ENCODE measurements at places on chromosomes 12 and 14.

GRCh38 chr14:22549981-22550673 is 38.9 kb downstream of the DAD1 start:
- peak; percentile 82 for DNase-seq

DNA sequence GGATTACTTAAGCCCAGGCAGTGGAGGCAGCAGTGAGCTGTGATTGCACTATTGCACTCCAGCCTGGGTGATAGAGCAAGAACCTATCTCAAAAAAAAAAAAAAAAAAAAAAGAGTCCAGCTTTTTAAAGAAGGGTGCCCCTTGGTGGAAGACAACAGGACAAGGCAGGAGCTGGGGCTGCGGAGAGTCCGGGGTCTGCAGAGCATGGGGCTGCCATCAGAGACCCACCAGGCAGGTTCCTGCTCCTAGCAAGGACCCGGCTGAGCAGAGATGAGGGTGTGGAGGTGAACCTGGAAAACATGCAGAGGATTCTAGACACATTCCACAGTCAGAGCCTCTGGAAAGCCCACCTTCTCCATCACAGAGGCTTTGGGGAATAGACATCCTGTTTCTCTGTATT is 21.0 kb upstream of the CIPC start:
- no peak for DNase-seq

- DNase-seq = peak; percentile 71
Observed at GRCh38 chr12:107760207-107760808, 629 bp downstream of the PRDM4 start.

GRCh38 chr14:37023875-37024565 is 148.4 kb downstream of the SLC25A21 start:
- no peak for DNase-seq

- DNase-seq = no peak
Observed at GRCh38 chr12:51636986-51637385, 46.0 kb downstream of the SCN8A start.

DNA sequence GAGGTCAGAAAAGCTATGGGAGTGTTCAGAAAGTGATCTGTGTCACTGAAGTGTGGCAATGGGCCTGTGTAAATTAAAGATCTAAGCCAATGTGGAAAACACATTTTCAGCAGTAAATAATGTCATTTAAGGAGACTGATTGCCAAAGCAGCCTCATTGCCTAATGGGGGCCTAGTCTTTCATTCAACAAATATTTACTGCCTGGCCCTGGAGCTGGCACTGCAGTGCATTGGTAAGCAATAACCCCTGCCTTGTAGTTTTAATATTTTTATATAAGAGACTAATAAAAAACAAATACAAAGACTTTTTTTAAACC is 326.6 kb downstream of the BTG1 start:
- no peak for DNase-seq

DNA sequence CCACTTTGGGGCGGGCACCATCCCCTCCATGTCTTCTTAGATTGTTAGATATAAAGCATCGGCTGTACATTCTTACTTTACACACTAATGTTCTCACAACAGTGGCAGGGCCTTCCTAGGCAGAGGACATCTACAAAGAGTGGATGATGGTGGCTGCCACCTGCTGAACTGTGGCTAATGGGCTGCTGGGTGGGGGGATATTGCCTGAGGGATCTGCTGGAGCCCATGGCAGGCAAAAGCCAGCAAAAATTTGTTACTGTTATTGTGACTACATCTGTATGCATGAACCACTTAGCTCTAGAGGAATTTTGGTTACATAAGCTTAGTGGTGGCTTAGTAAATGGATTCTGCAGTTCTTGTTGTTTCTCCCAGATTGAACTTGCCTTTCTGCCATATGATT is 52.6 kb downstream of the DIP2B start:
- no peak for DNase-seq

- DNase-seq = no peak
Observed at GRCh38 chr14:72480464-72481243, 413.2 kb downstream of the DPF3 start.

GRCh38 chr14:44895716-44896115 is 66.0 kb downstream of the KLHL28 start:
- no peak for DNase-seq

DNA sequence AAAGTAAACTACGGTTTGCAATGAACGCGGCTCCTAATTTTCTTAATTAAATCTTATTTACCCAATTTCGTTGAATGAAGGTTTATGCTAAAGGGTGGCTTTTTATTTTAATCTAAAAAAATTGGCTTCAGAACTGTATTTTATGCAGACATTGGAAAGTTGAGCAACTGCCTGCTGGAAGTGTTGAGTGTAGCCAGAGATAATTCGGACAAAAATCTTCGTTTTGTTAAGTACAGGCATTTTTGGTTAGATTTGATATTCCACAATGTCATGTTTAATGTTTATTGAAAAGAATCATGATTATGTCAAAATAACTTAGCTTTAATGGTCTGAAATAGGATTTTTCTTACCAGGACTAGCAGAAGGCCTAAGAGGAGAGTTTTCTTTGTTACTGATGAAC is 875 bp downstream of the IRAK3 start:
- no peak for DNase-seq

DNA sequence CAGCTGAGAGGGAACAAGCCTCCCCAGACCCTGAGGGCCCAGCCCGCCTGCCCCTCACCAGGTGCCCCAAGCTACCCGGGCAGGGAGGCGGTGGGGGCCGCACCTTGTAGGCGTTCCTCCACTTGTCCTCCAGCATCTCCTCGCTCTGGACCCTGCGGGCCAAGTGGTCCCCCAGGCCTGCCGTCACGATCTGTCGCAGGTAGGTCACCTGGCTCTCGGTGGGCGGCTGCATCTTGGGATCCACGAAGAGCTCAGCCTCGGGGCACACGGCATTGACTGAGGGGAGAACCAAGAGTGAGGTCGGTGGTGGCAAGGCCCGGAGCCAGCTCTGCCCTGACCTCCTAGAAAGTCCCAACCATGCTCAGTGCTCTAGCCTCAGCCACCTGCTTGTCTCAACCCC is 36.6 kb downstream of the DHX37 start:
- no peak for DNase-seq

- DNase-seq = no peak
Observed at GRCh38 chr12:13504736-13505135, 308.2 kb downstream of the EMP1 start.

DNA sequence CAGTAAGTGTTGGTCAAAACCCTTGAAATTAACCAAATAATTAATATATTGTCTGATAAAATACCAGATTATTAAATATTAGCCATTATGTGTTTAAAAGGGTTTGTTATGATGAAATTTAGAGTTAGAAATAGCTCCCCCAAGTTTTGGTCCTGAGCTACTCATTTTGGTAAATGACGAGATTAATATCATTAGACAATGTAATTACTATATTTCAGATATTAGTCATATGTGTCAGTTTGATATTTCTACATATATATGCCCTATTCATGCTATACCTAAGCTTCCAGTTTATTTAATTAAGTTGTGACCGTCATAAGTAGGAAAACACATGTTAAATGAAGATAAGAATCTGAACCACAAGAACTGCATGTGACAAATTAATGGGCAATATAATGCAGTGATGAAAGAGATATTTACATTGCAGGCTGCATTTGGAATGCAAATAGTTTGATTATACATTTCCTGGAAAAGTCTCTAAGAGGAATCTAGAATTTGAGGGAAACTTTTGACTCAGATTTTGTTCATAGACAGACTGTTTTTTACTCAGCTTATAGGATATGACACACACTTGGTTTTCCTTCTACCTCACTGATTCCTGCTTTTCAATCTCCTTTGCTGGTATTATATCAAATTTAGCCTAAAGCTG is 70.5 kb downstream of the TBC1D30 start:
- no peak for DNase-seq

DNA sequence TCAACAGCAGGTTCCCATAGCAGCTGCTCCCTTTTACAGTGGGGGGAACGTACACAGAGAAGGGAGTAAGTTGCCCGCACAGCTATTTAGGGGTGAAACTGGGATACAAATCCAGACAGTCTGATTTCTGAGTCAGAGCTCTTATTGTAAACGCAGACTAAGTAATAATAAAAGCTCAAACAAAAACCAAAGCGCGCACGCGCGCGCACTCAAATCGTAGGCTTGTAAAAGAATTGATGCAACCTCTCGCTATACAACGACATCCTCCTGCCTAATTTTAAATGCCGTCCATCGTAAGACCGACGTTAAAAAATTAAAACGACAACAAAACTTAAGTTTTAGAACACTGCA is 747 bp upstream of the DACT1 start:
- peak; percentile 59 for DNase-seq

- DNase-seq = no peak
Observed at GRCh38 chr14:72524295-72524629, 369.6 kb downstream of the DPF3 start.

- no peak for DNase-seq
Observed at GRCh38 chr12:120759591-120760348, 34.1 kb downstream of the ACADS start.

GRCh38 chr14:88063811-88064210 is 58.9 kb downstream of the GPR65 start:
- no peak for DNase-seq

- DNase-seq = no peak
Observed at GRCh38 chr14:100904307-100905087, 975 bp upstream of the RTL1 start.

- DNase-seq = no peak
Observed at GRCh38 chr12:13465635-13466034, 269.1 kb downstream of the EMP1 start.
